ENCODE measurements at places on chromosomes 2 and 18.

GRCh38 chr18:56162311-56163265 lies 475.8 kb downstream of the TXNL1 start:
- no peak for DNase-seq

- no peak for DNase-seq
These were observed 247.6 kb upstream of the TRIB2 start for GRCh38 chr2:12469141-12469561.

- no peak for DNase-seq
These were observed 145.8 kb downstream of the COL6A3 start for GRCh38 chr2:237268004-237268708.

DNA sequence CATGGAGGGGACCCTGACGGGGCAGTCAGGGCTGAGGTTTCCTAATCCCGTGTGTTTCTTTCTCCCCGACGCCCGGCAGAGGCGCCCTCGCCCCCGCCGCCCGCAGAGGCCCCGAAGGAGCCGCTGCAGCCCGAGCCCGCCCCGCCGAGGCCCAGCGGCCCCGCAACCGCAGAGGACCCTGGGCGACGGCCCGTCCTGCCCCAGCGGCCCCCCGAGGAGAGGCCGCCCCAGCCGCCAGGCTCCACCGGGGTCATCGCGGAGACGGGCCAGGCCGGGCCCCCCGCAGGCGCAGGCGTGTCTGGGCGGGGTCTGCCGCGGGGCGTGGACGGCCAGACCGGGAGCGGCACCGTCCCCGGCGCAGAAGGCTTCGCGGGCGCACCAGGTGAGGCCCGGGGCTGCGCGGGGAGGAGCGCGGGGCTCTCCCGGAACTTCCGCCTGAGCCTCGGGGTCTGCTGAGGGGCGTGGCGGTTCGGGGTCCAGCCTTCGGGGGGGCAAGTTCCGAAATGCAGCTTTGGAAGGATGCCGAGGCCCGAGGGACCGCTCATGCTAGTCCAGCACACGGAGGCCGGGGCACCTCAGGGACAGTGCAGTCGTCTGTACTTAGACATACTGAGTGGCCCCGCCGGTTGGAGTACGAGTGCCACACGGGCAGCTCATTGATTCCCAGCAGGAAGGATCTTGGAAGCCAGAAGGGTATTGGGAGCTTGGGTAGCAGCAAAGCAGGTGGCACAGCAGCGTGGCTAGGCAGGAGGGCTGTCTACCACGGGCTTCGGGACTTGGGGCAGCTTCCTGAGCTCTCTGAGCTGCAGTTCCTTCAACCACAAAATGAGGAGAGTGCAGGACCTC lies 60.1 kb downstream of the EMILIN2 start:
- DNase-seq = peak; percentile 55

DNA sequence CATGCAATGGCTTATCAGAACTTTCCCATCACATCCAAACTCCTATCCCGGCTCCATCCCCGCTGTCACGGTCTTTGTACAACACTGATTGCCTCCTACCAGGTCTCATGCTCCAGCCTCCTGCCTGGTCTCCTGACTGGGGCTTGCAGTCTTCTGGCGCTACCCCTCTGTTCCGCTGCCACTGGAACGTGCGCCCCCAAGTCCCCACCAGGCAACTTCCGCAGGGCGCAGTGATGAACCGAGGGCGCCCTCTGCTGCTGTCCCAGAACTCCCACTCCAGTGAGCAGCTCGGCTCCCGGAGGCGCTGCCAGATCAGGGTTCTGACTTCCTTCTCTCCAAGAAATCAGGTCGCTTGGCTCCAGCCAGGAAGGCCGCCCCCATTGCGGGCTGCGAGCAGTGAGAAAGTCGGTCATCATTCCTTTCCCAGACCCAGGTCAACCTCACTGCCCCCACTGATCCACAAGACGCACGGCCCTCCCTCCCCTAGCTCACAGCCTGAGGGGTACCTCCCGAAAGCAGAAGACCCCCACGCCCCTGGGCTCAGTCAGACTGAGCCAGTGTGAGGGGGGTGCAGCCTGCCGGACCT lies 43.9 kb upstream of the RAB11FIP5 start:
- peak; percentile 38 for DNase-seq

DNA sequence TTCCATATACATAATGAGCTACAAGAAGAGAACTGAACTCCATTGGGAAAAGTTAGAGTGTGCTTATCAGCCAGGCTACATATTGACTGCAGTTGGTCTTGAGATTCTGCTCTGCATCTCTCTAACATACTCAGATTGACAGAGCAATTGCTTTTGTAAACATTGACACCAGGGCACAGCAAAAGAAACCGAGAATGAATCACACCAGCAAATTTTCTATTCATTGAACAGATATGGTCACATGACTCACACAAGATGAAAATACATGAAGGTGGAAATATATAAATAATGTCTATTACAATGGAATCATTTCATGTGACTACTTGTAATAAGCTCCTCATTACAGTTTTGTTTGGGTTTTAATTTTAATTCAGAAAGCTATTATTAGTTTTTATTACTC lies 691.9 kb upstream of the TMEFF2 start:
- DNase-seq = no peak

DNA sequence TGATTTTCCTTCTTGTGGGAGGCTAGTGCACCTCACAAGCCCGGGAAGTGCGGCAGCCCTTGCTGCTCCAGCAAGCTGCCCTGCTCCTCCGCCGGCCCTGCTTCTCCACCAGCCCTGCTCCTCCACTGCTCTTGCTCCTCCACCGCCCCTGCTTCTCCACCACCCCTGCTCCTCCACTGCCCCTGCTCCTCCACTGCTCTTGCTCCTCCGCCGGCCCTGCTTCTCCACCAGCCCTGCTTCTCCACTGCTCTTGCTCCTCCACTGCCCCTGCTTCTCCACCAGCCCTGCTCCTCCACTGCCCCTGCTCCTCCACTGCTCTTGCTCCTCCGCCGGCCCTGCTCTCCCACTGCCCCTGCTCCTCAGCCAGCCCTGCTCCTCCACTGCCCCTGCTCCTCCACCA lies 95.6 kb downstream of the NDUFA10 start:
- DNase-seq = no peak

- DNase-seq = no peak
These were observed 24.6 kb downstream of the DOCK10 start for GRCh38 chr2:225017713-225018112.

Data from CD4-positive, alpha-beta T cell treated with Interleukin-12 subunit alpha and Interleukin-12 subunit beta, for 1 hour (primary cell).